T-helper 2 cell (primary cell): ENCODE measurements at places on chromosomes 7 and 10.
A peak's percentile ranks its signal among the peaks of the same experiment; 100 is the strongest.

DNA sequence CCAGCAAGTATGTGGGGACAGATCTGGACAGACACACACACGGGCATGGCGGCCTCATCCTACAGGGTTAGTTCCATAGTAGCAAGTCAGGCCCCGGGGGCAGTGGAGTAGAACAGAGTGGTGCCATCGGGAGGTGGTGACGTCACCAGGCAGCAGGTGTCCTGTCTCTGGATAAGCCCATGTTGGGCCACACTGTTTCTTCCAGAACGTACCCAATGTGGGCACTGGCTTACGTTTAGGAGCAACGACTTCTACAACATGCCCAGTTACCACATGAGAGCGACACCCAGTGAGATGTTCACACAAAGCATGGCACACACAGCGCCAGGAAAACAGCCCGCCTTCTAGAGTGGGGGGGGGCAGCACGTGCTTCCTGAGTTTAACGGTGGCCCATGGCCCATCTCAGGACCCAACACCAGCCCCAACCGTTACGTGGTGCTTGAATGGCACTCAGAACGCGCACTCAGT lies 67.8 kb downstream of the CTBP2 start:
- no peak for DNase-seq

DNA sequence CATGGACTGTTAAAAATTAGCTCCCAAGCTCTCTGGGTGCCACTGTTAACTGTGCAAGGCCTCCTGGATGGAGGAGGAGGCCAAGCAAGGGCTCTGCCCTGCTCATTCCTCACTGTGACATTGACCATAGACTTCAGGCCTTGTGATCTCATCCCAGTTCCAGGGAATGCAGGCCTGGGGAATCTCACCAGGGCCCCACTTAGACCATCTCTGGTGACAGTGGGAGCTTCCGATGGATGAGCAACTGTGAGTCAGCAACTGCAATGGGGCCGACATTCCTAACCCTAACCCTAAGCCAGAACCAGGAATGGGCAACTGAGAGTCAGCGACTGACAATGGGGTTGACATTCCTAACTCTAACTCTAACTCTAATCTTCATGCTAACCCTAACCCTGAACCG lies 50.4 kb upstream of the MSMB start:
- DNase-seq = no peak

DNA sequence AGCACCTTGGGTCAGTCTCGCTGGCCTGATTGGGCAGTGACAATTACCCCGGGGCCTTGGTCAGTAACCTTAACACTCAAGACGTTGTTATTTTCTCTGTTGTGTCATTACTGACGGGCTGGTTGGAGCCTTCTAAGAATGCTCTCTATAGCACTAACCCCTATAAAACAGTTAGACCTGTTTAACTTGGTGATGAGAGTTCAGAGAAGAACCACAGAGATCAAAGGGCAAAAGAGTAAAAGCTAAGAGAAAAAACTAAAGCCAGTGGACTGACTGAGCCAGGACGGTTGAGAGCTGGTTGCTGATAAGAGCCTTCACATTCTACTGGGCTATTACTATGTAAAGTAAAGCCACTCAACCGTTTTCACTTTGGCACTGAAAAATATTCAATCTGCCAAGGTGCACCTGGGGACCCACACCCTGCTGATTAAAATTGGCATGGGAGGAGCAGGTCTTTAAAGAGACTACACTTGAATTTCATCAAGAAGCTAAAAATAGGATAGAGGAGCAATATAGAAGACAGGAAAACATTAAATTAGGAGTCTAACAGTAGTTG lies 13.6 kb upstream of the ITGB1 start:
- no peak for DNase-seq

DNA sequence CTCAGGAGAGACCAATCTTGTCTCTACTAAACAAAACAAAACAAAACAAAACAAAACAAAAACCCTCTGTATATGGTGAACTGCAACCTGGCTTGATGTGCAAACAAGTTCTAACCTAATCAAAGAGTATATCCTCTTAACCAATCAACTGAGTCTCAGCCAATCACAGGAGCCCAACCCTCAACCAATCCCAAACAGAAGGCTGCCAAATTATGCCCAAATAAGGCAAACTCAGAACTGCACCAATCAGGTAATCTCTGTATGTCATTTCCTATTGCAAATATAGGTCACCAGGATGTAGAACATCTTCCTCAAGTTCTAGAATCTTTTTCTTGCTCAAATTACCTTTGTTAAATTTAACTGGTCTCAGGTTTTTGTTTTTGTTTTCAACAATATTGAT lies 5.2 kb downstream of the FAM133B start:
- DNase-seq = peak; percentile 74

GRCh38 chr10:91932737-91933136 lies 9.2 kb downstream of the BTAF1 start:
- no peak for DNase-seq

DNA sequence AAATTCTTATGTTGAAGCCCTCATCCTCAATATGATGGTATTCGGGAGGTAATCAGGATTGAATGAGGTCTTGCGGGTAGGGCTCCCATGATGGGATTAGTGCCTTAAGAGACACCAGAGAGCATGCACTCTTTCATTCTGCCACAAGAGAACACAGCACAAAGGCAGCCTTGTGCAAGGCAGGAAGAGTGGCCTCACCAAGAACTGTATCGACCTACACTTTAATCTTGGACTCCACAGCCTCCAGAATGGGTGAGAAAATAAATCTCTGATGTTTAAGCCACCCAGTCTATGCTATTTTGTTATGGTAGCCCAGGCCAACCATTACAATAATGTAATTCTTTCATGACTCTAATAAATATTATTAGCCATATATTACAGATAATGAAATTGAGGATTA lies 8.4 kb downstream of the SEM1 start:
- no peak for DNase-seq

DNA sequence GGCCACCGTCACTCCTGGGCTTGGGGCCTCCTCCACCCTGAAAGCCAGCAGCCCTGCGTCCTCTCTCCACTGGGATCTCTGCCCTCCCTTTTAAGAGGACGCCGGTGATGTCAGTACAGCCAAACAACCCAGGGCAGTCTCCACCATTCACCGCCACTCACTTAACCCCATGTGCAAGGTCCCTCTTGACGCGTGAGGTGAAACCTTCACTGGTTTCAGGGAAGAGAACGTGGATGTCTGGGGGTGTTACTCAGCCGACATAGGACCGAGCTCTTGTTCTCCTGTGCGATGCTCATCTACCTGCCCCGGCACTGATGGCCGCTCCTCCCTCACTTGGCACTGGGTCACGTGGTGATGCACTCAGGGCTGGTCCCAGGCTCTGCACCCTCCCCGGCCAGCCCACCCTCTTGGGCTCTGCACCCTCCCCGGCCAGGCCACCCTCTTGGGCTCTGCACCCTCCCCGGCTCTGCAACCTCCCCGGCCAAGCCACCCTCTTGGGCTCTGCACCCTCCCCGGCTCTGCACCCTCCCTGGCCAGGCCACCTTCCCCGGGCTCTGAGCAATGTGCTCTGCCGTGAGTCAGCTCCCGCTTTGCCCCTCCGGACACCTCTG lies 36.1 kb downstream of the ADGRA1 start:
- no peak for DNase-seq

DNA sequence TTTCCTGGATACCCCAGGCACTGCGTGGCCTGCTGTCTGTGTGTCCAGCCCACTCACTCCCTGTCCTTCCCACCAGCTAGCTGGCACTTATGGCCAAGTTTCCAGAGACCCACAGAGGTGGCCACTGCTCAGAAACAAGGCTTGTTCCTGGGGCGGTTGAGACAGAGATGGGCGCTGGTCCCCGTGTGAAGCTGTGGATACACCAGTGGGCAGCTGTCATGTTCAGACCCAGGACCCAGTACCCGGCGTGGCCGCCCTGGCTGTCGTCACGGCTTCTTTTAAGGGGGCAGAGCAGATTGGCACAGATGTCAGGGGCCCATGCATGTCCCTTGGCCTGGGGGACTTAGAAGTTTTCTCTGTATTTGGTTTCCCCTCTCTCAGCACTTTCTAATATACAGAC lies 36.3 kb downstream of the FOXL3 start:
- no peak for DNase-seq
